ENCODE measurements at places on chromosomes 7 and 10.

DNA sequence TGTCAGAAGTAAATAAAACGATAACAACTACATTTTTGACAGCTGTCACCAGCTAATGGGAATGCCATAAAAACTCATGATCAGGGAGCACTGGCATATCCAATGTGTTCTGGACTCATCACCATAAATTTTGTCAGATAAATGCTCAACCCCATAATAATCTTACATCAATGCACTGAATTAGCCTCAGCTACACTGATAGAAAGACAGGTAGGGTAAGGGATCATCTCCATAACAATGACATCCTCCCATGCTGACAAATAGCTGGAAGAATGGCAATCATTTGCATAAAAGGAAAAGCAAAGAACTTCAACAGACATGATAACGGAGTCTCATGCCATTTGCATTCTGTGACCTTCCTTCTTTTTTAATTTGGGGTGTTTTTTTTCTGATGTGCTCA lies 352.8 kb upstream of the PFKP start:
- DNase-seq = no peak

- no peak for DNase-seq
Measured at GRCh38 chr10:69014171-69014570, 25.6 kb downstream of the KIFBP start.

GRCh38 chr10:90738885-90739284 lies 119.0 kb downstream of the HTR7 start:
- no peak for DNase-seq

DNA sequence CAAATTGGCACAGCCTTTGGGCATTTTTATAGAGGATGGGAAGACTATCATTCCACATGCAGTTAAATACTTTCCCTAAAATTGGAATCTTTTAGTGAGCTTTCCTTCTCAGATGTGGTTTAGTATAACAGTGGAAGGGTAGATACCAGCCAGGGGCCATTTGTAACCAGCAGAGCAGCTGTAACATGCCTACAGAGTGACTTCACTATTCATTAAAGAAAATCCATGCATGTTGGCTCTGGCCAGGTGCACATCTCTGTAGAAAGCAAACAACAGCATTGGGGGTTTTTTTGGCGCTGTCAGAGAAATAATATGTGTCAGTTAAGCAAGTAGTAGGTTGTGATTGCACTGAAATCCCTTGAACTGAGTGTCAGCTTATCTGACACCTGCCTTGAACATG lies 115.6 kb downstream of the LHFPL3 start:
- DNase-seq = no peak

GRCh38 chr7:131272086-131272485 lies 55.6 kb upstream of the MKLN1 start:
- DNase-seq = no peak

DNA sequence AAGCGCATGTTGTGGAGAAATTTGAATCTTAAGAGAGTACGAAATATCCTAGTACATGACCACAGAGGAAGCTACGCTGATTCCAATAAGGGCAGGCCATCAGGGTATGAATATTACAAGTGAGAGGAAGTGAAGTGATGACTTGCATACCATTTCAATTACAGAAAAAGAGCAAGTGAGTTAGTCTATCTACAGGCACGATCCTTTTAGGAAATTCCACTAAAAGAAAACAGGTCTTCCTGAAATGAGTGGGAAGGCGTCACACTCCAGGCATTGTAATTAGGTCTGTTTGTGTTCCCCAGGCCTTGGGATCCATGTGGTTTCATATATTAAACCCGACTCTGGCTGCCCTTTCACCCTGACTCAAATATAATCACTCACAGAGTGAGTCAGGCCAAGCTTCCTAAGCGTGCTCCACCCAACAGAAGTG lies 152.5 kb downstream of the SEMA3A start:
- no peak for DNase-seq

DNA sequence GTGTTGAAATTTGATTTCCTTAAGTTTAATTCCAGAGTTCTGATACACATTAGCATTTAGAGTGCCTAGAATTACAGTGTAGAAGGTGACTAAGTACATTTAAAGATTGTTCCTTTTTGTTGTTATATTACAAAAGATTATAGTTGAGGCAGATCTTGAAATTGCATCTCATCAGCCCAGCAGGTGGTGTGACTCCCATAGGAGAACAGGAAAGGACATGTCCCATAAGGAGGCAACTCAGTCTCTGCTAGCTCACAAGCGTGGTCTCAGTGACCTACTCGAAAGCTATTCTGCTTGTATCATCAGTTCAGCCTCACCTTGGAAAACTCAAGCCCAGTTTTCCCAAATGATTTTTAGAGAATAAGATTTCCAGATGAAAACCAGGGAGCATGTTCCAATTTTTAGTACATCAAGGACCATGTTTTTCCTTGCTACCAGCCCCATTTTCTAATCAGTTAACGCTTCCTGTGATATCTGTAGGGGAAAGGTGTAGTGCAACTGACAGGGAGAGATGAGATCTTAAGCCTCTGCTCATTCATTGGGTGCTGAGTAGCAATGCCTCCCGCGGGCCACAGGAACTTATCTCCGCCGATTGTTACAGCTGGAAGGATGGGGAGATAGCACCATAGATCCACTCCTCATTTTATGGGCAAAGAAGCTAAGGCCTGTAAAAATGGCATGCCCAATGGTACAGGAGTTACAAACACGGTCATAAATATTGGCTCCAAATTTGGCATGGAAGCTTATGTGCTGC lies 1.1 kb upstream of the GNAI1 start:
- no peak for DNase-seq

Measured in stimulated activated CD4-positive, alpha-beta T cell treated with anti-CD3 and anti-CD28 coated beads, TNF-alpha, amount 100 ng/mL, for 24 hours (primary cell).